EL (cell line): ENCODE measurements at places on chromosomes 1 and 21.

- no peak for DNase-seq
Observed at GRCh38 chr21:36485476-36485875, 5.6 kb upstream of the CLDN14 start.

DNA sequence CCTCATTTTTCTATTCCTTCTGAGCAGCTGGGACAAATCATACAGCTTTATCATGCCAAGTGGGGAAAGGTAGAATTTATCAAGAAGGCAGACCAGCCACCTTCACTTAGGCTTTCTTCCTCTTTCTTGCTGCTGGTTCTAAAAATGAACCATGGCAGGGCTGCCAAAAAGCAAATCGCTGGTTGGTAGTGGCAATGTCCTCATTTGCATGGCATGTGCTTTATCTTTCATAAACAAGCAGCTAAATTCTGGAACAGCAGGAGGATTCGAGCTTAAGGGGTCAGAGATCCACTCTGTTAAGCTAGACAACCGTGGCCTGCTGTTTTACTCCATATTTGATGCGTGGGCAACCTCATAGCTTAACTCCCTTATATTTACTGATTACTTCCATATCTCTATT is 91.3 kb downstream of the RPE65 start:
- DNase-seq: no peak

GRCh38 chr1:206550446-206550845 is 43.1 kb downstream of the RASSF5 start:
- no peak for DNase-seq

DNA sequence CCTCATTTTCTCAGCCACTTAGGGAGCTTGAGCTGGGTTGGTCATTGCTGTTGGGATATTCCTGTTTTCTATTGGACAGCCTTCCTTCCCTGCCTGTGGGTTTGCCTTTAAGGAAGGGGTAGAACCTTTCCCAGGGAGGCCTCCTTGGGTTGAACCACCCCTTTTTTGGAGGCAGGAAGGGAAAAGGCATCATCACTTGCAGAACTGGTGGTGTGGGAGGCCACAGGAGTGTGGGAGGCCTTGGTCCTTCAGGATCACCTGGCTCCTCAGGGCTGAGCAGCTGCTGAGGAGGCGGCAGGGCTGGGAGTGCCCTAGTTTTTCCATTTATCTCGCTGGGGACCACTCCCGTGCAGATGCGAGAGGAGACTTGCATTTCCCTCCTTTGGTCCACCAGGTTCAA is 667 bp upstream of the CYB561D1 start:
- no peak for DNase-seq

GRCh38 chr1:10682449-10683309 is 113.8 kb downstream of the CASZ1 start:
- no peak for DNase-seq
